ENCODE measurements at places on chromosomes 4 and X. TPM values are rescaled to one million over a fixed set of nuclear protein-coding genes. Genes with fewer than 3 reads are reported as not detected.

The HEPH gene
- not detected for total RNA-seq

The PDGFC gene
- 0.13 TPM for total RNA-seq

The TRPC5OS gene
- not detected for total RNA-seq

The SSX1 gene
- not detected for total RNA-seq

The TTC29 gene
- total RNA-seq, result not detected

- H3K4me3 ChIP-seq, result no peak overlapping the region
- DNase-seq, result no peak
- H3K36me3 ChIP-seq, result no peaks in the 10 kb centered on the region
- H3K27me3 ChIP-seq, result no peaks in the 10 kb centered on the region
- no peak overlapping the region for H3K27ac ChIP-seq
These were observed 919.1 kb downstream of the ADGRL3 start for GRCh38 chr4:62119195-62119594.

- H3K4me1 ChIP-seq, result no peaks in the 10 kb centered on the region
- H3K27ac ChIP-seq, result no peak overlapping the region
- DNase-seq, result no peak
These were observed 367.5 kb upstream of the CTSO start for GRCh38 chr4:156321203-156321602.

GRCh38 chr4:85028910-85029309 is 62.4 kb upstream of the WDFY3 start:
- DNase-seq, result no peak
- H3K36me3 ChIP-seq, result no peaks in the 10 kb centered on the region
- H3K27ac ChIP-seq, result no peak overlapping the region
- H3K4me1 ChIP-seq, result no peaks in the 10 kb centered on the region
- H3K4me3 ChIP-seq, result no peak overlapping the region

GRCh38 chr4:87322754-87323153 is at the start of gene HSD17B13:
Gene HSD17B13, minus strand, starts transcription at chr4:87322882. Its CDS starts 41 bp downstream, at chr4:87322841.
- no peak within 1 kb of the TSS for H3K4me3 ChIP-seq
- no peaks in the 10 kb centered on the region for H3K27me3 ChIP-seq
- H3K4me1 ChIP-seq, result no peaks in the 10 kb centered on the region
- DNase-seq, result no peak
- no peak within 1 kb of the TSS for H3K27ac ChIP-seq
- H3K36me3 ChIP-seq, result no peaks in the 10 kb centered on the region

GRCh38 chrX:144335402-144335801 is 451.5 kb downstream of the UBE2NL start:
- no peak overlapping the region for H3K4me3 ChIP-seq
- no peak overlapping the region for H3K27ac ChIP-seq
- H3K4me1 ChIP-seq, result no peaks in the 10 kb centered on the region
- DNase-seq, result no peak
- no peaks in the 10 kb centered on the region for H3K36me3 ChIP-seq

DNA sequence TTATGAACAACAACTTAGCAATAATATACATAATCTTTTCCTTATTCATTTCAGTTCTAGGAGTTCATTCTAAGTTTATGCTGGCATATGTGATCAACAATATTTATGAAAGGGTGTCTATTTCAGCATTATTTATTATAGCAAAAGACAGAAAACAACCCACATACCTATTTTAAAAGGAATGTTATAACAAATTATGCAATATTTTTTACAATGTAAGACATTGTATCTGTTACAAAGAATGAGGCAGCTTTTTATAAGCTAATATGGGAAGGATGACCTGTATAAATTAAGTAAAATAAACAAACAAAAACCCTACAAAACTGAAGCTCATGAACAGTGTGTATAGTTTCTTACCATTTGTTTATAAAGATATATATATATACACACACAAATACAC is 42.7 kb downstream of the AGTR2 start:
- H3K36me3 ChIP-seq, result no peaks in the 10 kb centered on the region
- H3K27me3 ChIP-seq, result no peaks in the 10 kb centered on the region
- H3K27ac ChIP-seq, result no peak overlapping the region
- H3K4me3 ChIP-seq, result no peak overlapping the region
- DNase-seq, result no peak

DNA sequence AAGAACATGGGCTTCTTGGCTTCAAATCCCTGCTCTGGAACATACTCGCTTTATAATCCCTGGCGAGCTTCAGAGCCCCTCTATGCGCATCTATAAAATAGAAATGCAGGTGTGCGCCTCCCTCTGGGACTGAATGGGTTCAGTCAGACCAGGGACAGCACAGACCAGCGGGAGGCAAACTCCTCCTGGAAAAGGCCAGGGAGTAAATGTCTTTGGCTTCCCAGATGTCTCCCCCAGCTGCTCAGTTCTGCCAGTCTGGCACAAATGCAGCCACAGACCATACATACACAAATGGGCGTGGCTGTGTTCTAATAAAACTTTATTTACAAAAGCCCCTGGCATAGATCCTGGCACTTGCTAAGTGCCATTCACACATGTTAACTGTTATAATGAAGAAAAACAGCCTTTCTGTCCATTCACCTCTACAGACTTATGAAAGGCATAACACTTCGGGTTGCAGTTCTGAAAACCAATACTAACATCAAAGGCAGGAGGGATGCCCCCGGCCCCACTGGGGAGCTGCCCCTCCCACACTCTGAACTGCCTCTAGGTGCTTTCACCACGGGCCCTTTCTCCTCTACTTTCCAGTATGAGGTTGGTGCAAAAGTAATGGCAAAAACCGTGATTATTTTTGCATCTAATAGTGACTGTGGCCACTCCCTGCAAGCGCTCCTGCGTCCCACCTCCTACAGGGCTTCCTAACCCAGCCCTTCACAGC is 4.6 kb downstream of the JAKMIP1 start:
- no peak overlapping the region for H3K4me3 ChIP-seq
- H3K27me3 ChIP-seq, result no peaks in the 10 kb centered on the region
- no peaks in the 10 kb centered on the region for H3K36me3 ChIP-seq
- no peak for DNase-seq

- H3K4me1 ChIP-seq, result no peaks in the 10 kb centered on the region
- DNase-seq, result no peak
- no peaks in the 10 kb centered on the region for H3K36me3 ChIP-seq
- no peak overlapping the region for H3K4me3 ChIP-seq
- no peak overlapping the region for H3K27ac ChIP-seq
These were observed 56.7 kb downstream of the IGFBP7 start for GRCh38 chr4:57053508-57053907.

- H3K4me1 ChIP-seq, result no peaks in the 10 kb centered on the region
- no peak overlapping the region for H3K4me3 ChIP-seq
- no peak for DNase-seq
- H3K36me3 ChIP-seq, result no peaks in the 10 kb centered on the region
These were observed 57.9 kb upstream of the CXCL8 start for GRCh38 chr4:73682508-73682907.

- no peak for DNase-seq
- H3K36me3 ChIP-seq, result no peaks in the 10 kb centered on the region
- H3K27ac ChIP-seq, result no peak overlapping the region
- no peak overlapping the region for H3K4me3 ChIP-seq
- H3K27me3 ChIP-seq, result no peaks in the 10 kb centered on the region
These were observed 51.9 kb downstream of the ZFYVE28 start for GRCh38 chr4:2366252-2367192.

DNA sequence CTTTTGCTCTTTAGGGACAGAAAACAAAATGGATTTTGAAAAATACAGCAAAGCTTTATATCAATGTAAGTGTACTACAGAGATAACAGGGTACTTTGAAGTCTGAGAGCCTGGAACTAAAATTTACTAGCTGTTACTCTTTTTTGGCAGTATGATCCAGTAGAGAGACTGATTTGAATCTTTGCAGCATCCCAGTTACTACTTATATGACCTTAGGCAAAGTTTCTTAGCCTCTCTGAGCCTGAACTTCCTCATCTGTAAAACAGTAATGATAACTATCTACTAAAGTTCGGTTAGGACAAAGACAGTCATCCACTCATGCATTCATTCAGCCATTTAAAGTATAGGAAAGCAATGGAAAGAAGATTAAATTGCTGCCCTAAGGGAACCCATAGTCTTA is 10.1 kb downstream of the BRWD3 start:
- H3K4me1 ChIP-seq, result no peaks in the 10 kb centered on the region

DNA sequence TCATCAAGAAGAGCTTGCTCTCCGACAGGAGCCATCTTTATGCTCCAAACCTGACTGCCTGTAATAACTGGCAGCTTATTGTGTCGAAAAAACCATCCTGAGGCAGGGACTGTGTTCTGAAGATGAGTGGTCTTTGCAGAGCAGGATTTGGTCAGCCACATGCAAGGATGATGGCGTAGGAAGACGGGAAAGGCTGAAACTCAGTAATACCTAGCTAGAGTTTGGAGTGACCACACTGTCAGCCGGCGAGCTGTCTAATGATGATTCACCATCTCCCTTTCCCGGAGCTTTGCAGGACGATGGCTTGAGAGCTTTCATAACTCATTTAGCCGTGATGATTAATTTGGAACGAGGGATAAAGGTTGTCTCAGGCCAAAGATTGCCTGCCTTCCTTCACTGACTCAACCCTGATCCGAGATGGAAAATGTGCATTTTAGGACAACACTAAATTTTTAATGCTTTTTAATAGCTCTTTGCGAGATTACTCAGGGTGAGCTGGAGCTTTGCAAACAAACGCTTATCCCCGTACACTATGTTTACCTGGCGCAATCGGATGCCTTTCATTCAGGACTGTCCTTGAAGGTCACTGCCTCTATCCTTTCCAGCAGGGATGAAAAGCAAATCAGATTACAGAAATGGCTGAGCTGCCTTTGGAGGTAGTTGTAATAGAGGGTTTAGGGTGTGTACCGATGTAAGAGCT is 288.5 kb downstream of the ASMT start:
- H3K36me3 ChIP-seq, result no peaks in the 10 kb centered on the region
- H3K27me3 ChIP-seq, result no peaks in the 10 kb centered on the region
- H3K4me3 ChIP-seq, result no peak overlapping the region
- H3K4me1 ChIP-seq, result no peaks in the 10 kb centered on the region

- no peaks in the 10 kb centered on the region for H3K36me3 ChIP-seq
- H3K4me3 ChIP-seq, result no peak overlapping the region
- DNase-seq, result no peak
- no peaks in the 10 kb centered on the region for H3K4me1 ChIP-seq
- no peaks in the 10 kb centered on the region for H3K27me3 ChIP-seq
These were observed 80.4 kb downstream of the PDLIM5 start for GRCh38 chr4:94531991-94532789.

GRCh38 chrX:10423716-10424115 is 196.7 kb downstream of the MID1 start:
- H3K4me1 ChIP-seq, result no peaks in the 10 kb centered on the region
- no peak overlapping the region for H3K4me3 ChIP-seq
- no peak for DNase-seq

DNA sequence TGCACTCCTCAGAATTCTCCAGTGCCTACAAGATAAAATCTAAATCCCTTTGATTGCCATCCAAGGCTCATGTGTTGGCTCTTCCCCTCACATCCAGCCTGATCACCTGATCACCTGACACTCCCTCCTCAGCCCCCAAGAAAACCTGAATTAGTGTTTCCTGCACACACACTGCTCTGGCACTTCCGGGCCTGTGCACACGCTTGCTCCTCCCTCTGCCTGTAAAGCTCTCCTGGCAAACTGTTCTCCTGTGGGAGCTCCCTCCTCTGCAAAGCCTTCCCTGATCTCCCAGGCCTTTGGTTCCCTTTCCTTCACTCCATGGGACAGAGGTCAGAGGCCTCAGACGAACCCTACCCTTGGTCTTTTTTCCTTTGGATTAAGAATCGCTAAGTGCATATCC is 19.9 kb downstream of the PHKA2 start:
- H3K27ac ChIP-seq, result no peak overlapping the region
- no peaks in the 10 kb centered on the region for H3K36me3 ChIP-seq
- no peak for DNase-seq
- no peaks in the 10 kb centered on the region for H3K27me3 ChIP-seq
- H3K4me3 ChIP-seq, result no peak overlapping the region

- H3K4me1 ChIP-seq, result no peaks in the 10 kb centered on the region
- no peak overlapping the region for H3K27ac ChIP-seq
- DNase-seq, result no peak
- H3K36me3 ChIP-seq, result no peaks in the 10 kb centered on the region
- no peaks in the 10 kb centered on the region for H3K27me3 ChIP-seq
- H3K4me3 ChIP-seq, result no peak overlapping the region
These were observed 25.8 kb downstream of the TEC start for GRCh38 chr4:48243887-48244286.

DNA sequence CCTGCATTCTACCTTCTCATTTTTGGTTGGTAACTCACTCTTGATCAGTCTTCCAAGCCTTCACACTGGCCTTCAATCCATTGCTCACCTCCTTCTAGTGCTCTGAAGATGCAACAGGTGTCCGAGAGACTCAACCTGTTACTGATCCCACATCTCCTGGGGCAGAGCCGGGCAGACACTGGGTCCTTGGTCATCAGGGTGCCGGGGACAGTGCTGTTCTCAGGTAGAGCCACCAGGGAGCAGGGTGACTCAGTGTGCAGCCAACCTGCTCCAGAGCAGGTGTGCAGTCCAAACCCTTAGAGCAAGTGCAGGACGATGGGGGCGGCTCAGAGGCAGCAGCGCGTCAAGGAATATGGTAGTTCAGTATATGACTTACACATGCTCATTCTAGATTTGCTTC is 188.4 kb downstream of the DHX15 start:
- no peaks in the 10 kb centered on the region for H3K27me3 ChIP-seq
- no peak overlapping the region for H3K4me3 ChIP-seq
- no peak for DNase-seq
- no peaks in the 10 kb centered on the region for H3K4me1 ChIP-seq
- H3K36me3 ChIP-seq, result no peaks in the 10 kb centered on the region

DNA sequence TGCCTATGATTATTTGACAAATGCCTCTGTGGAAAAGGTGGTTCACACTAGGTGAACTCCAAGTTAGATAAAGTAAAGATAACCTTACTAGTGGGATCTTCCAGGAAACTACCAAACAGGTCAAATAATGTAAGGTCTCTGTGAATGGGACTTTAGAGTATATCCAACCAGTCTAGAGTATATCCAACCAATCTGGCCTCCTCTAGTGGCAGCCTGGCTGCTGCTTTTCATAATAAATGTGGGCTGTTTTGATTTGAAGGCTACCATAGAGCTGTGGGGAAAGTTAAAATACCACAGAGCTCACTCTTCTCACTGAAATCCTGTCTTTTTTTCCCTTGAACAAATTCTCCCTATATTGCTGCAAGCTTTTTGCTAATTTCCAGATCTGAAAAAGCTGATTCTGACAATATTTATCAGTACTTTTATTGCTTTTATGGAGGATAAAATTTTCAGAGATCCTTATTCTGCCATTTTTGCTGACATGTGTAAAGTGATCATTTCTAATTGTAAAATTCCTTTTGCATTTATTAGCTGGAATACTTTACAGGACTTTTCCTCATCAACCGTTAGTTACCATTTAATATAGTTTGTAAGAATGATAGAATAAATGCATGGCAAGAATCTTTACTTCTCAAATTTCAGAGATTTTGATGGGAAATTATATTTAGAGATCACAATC is 111.3 kb downstream of the TET2 start:
- no peaks in the 10 kb centered on the region for H3K27me3 ChIP-seq
- no peak overlapping the region for H3K27ac ChIP-seq
- no peak overlapping the region for H3K4me3 ChIP-seq
- no peaks in the 10 kb centered on the region for H3K36me3 ChIP-seq
- DNase-seq, result no peak

- H3K4me1 ChIP-seq, result peaks cover 14% of the 10 kb centered on the region
- DNase-seq, result no peak
- H3K36me3 ChIP-seq, result no peaks in the 10 kb centered on the region
- H3K27me3 ChIP-seq, result no peaks in the 10 kb centered on the region
- no peak within 1 kb of the TSS for H3K27ac ChIP-seq
These were observed at the start of gene CCDC120 for GRCh38 chrX:49058794-49059193. Gene CCDC120, plus strand, starts transcription at chrX:49058999. Its CDS starts 3,043 bp downstream, at chrX:49062042.

GRCh38 chr4:154425514-154425913 is 66.1 kb downstream of the DCHS2 start:
- no peaks in the 10 kb centered on the region for H3K36me3 ChIP-seq
- no peak overlapping the region for H3K4me3 ChIP-seq
- no peaks in the 10 kb centered on the region for H3K4me1 ChIP-seq
- DNase-seq, result no peak

- no peak overlapping the region for H3K4me3 ChIP-seq
- DNase-seq, result no peak
- H3K27ac ChIP-seq, result no peak overlapping the region
- no peaks in the 10 kb centered on the region for H3K36me3 ChIP-seq
These were observed 11.1 kb upstream of the GPM6A start for GRCh38 chr4:175823015-175823742.

All from CD8-positive, alpha-beta memory T cell (primary cell).